ENCODE measurements at places on chromosomes 2 and 18.

DNA sequence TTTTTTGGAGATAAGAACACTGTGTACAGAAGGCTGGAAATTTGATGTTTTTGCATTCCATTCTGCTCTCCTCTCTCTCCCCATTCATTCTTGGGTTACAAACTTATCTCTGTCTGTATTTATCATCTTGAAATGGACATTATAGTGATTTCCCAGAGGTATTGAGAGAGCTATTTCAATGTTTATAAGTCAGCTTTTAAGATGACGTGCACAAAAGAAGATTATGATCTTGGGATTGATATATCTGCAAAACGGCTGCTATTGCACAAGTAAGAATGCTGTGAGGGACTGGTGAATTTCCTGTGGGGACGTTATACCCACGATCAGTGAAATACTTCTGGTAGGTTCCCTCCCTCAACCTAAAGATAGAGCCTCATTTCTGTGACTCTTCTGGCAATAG, 61.0 kb upstream of the DTNA start:
- no peak for DNase-seq

DNA sequence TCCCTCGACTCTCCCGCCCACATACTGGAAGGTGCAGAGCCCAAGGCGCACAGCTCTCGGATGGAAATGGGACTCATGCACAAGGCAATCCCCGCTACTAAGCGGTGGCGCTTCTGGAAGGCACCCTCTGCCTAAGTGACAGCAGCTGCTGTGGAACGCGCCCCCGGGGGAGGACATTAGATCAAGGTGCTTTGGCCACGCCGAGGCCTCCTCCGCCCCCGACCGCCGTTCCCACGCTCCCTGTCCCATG, 202 bp downstream of the MCEE start:
- DNase-seq = no peak

DNA sequence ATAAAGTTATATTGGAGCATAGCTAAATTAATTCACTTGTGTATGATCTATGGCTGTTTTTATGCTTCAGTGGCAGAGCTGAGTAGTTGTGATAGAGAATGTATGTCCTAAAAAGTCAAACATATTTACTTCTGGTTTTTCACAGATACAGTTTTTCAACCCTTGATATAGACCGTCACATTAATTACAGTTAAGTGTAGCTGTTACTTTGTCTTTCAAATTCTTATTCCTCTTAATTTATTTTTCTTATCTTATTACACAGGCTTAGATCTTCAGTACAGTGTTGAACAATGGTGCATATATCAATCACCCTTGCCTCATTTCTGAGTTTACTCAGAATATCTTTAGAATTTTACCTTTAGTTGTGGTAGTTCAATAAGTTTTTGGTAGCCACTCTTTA, 12.2 kb upstream of the CYRIA start:
- DNase-seq = no peak

DNA sequence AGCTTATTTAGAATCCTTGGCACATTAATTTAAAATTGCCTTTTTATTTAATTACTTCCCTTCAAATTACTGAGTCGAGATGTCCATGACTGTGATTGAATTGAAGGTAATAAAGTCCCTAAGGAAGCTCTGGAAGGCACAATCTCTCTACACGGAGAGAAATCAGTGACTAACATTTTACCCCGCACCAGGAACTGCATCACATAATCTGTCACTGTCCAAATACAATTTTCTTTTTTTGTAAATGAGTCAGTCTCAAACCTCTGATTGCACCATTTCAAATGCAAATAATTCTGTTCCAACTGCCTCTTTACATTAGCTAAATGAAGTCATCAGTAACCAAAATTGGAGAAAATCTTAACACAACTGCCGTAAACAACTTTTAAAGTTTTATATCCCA, 311.9 kb downstream of the CCDC178 start:
- no peak for DNase-seq

- DNase-seq = no peak
Observed at GRCh38 chr2:71948781-71949536, 198.7 kb downstream of the CYP26B1 start.

Measured in activated T-cell treated with anti-CD3 and anti-CD28 coated beads, Interleukin-2, amount 50 U/mL, for 48 hours (primary cell).